NCI-H226 (cell line): ENCODE measurements at places on chromosomes 1 and 21.

- no peak for DNase-seq
Measured at GRCh38 chr1:19655718-19656080, 9.0 kb upstream of the HTR6 start.

GRCh38 chr1:43779266-43779665, 71.9 kb downstream of the ST3GAL3 start:
- DNase-seq = no peak

DNA sequence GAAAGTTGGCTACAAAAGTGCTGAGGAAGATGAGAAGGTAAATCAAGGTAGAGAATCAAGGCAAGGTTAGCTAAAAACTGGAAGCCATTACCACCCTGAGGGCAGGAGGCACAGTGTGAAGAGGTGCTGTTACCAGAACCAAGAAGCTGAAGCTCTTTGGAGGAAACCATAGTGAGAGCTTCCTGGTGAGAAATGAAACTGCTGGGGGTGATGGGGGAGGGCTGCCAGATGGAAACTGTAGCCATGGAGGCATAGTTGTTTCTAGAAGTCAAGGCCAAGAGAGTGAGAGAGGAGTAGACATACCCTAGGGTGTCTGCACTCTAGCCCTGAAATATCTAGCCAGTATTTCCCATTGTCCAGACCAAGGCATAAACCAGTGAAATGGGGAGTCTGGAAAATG, 28.7 kb downstream of the IFI44 start:
- no peak for DNase-seq

- DNase-seq = no peak
Measured at GRCh38 chr1:245313576-245313975, 158.8 kb downstream of the KIF26B start.

GRCh38 chr1:201346337-201346939, 31.0 kb downstream of the TNNT2 start:
- DNase-seq = peak; percentile 39

GRCh38 chr1:104768466-104768865, 1018.8 kb downstream of the AMY1C start:
- no peak for DNase-seq

GRCh38 chr1:81978945-81979344, 178.2 kb downstream of the ADGRL2 start:
- peak; percentile 4 for DNase-seq

DNA sequence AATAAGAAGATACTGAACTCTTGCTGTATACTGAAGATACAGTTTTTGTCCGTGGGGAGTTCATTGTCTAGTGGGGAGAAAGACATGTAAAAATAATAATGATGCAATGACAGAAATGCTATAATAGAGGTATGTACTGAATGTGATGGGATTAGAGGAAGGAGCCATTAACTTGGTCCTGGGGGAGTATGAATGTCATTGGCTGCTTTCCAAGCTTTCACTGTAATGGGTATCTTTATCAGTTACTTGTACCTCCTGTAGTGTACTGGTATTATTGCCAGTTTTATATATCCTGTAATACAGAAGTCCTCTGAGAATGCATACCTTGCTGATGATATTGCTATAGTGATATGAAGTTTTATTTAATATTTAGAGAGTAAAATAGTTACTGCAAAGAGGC, 7.4 kb downstream of the BTBD8 start:
- peak; percentile 51 for DNase-seq

GRCh38 chr1:39833121-39833520, 44.5 kb upstream of the BMP8B start:
- no peak for DNase-seq

DNA sequence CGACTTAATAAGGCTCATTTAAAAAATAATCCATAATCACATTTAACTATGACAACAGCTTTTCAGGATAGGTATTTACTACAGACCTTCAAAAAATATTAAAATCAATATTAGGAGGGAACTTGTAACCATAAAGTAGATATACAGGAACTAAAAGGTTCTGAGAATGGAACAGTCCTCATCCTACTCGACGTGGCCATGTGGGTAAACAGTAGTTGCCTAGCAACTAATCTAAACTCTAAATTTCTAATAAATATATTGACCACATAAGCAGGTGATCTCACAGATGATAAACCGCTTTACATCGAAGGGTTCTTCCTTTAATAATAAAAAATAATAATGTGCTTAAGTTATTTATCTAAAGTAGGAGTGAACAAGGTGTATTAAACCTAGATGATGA, 7.9 kb downstream of the AKT3 start:
- no peak for DNase-seq

DNA sequence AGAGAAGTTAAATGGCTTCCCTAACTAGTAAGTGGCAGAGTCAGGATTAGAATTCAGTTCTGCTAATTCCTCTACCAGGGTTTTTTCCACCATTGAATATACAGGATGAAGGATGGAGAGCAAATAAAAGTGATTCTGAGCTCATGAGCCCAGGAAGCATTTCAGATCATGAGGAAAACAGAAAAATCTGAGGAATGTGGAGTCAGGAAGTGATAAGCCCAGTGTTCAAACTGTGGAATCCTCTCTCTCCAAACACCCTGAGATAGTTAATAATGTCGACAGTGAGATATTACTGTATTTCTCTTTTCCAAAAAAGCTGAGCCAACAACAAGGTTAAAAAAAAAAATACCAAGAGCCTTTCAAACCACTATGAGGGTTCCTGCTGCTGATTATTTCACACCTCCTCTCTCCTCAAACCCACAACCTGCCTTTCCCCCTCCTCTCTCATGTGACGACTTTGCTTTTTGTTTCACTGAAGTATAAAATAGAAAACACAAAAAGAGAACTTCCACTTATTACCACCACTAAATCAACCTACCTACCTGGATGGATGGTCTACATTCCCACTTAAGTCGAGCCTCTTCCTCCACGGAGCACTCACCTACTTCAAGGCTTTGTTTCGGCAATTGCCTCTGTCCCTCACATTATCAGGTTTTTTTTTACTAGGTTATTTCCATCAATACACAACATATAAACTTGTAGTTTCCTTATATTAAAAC, 8.9 kb downstream of the SLAMF1 start:
- DNase-seq = peak; percentile 79

- DNase-seq = peak; percentile 64
Measured at GRCh38 chr1:186896211-186896610, 67.5 kb downstream of the PLA2G4A start.

GRCh38 chr1:223752721-223753515, 40.6 kb downstream of the CAPN2 start:
- DNase-seq = no peak

- DNase-seq = no peak
Measured at GRCh38 chr1:158945061-158945460, 13.7 kb downstream of the PYHIN1 start.

GRCh38 chr1:222223010-222223409, 324.9 kb downstream of the HHIPL2 start:
- no peak for DNase-seq

GRCh38 chr1:29062157-29062942, 61.4 kb downstream of the TMEM200B start:
- DNase-seq = no peak

DNA sequence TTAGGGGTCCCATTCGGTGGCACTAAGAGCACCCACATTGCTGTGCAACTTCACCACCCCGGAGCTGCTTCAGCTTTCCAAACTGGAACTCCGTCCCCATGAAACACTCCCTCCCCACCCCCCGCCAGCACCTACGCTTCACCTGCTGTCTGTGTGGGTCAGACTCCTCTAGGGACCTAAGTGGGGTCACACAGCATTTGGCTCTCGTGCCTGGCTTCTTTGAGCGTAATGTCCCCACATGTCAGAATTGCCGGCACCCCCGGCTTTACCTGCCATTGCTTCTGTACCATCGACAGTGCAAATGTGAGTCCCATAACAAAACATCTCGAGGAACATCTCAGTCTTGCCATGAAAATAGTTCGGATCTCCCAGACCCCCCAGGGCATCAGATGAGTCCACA, 35.9 kb upstream of the AGPAT3 start:
- no peak for DNase-seq

GRCh38 chr1:185311589-185312225, 5.3 kb downstream of the IVNS1ABP start:
- no peak for DNase-seq

GRCh38 chr1:116972674-116973030, 28.9 kb upstream of the CD101 start:
- peak; percentile 51 for DNase-seq
